ENCODE measurements at places on chromosomes 13 and 19.

DNA sequence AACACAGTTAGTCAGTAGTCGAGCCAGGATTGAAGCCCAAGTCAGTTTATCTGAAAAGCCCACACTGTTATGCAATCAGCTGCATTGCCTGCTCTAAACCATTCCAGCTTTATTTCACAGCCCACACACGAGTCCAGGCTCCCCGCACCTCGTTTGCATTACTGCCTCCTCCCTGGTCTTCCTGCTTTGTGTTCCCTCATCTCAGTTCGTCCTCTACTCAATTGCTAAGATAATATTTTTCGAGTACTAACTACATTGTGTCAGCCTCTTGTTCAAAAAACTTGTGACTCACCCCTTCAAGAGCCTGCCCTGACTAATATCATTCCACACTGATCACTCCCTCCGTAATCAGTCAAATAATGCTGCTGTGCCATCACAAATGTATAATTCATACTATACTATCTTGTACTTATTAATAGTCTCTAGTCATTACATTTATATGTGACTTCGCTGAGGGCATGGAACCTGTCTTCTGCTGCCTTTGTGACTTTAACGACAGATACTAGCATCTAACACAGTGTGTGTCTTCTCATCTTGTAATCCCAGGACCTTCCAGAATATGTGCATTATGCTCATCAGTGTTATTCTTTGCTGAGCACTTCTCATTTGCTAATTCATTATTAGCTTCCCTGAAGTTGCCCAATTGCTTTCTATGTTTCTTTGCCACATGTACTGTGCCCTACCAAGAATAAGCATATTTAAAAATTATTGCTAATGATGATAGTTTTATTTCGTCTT, 26.2 kb upstream of the WDFY2 start:
- no peak for DNase-seq

DNA sequence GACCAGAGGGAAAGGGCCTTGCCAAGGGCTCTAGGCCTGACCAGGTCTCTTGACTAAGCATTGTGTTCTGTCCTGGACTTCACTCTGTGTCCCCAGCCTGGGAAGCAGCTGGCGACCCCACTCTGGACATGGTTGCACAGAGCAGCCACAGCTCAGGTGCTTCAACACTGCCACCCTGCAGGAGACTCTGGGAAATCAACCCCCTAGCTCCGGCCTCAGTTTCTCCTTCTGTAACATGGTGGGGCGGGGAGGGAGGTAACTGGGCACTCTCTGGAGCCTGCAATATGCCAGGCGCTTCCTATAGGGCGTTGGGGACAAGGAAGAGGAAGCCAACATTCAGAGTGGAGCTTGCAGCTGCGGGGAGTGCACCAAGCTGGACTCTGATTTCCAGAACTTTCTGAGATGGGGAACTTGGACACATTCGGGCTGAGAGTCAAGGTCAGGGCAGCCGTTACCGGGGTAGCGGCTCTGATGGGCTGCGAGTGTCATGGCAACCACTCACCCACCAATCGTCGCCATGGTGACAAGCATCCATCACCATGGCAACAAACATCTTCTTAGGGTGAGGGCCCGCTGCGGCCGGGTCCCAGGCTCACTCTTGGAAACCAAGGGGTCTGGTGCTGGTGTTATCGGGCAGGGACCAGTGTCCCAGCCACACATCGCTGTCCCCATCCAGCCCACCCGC, 12.8 kb downstream of the F2RL3 start:
- DNase-seq, result no peak

DNA sequence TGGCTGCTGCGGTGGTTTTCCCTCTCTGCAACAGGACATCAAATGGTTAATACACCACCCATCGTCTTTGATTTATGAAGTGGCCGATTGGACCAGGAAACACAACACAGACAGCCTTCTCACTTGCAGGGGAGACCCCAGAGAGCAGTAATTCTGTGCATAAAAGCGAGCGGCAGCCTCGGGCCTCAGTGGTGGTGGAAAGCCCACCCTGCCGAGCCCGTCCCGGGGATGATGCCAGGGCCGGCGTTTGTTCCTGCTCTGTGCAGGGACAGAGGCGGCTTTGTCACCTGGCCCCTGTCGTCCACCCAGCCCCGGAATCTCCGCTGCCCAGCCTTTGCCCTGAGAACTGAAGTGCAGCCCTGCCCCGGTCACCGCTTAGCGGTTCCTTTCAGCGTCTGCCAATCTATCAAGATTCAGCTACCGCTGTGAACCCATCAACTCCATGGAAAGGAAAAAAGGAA, 184.4 kb downstream of the TSHZ3 start:
- DNase-seq, result no peak

DNA sequence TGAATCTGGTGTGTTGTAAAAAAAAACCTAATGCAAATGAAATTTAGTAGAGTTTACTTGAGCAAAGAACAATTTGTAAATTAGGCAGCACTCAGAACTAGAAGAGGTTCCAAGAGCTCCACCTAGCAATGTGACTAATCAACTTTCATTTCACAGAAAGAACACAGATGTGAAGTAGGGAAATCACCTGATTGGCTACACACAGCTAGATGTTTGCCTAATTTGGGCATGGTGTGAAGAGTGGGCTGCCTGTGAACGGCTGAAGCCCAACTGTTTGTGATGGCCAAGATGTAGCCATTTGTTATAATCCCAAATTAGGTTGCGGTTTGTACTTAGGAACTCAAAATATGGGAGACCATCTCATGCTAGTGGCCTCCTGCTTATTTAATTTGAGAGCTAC, 724.4 kb upstream of the SLITRK5 start:
- no peak for DNase-seq

GRCh38 chr13:79833991-79834390, 353.0 kb downstream of the NDFIP2 start:
- DNase-seq, result no peak

GRCh38 chr19:17495639-17496296, 15.7 kb upstream of the PGLS start:
- DNase-seq, result no peak

DNA sequence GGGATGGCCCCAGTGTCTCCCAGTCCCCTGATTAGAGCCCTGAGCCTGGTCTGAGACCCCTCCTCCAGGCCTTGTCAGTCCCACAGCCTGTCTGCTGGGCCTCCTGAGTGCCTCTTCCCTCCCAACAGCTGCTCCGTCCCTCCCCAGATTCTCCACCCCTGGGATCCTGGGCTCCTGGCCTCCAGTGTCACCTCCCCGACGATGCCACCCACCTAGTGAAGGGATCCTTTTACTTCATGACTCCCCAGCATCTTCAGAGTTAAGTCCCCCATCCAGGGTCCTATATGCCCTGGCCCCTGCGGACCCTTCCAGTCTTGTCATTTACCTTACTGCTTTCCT, 4.4 kb upstream of the PRX start:
- DNase-seq, result no peak

- DNase-seq, result no peak
Observed at GRCh38 chr13:97802213-97802612, 151.3 kb upstream of the IPO5 start.

- DNase-seq, result no peak
Observed at GRCh38 chr19:46349311-46349993, 2.6 kb downstream of the PPP5C start.

DNA sequence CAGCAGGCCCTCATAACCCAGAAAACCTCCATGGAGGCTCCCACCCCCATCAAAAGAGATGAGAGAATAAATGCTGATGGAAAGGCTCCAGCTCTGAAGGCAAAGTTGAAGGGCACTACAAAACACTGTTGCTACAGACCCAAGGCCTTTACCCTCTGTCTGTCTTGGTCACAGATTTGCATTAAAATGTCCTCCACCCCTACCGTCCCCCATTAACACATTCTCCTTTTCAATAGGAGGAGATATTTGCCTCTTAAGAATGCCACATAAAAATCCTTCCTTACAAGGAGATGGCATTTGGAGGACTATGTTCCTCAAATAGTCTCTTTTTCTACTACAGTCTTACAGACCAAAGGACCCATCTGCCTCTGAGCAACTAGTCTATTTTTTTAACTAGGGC, 361.5 kb downstream of the ENOX1 start:
- no peak for DNase-seq

- no peak for DNase-seq
Observed at GRCh38 chr19:11359421-11359820, 4.2 kb downstream of the PLPPR2 start.

DNA sequence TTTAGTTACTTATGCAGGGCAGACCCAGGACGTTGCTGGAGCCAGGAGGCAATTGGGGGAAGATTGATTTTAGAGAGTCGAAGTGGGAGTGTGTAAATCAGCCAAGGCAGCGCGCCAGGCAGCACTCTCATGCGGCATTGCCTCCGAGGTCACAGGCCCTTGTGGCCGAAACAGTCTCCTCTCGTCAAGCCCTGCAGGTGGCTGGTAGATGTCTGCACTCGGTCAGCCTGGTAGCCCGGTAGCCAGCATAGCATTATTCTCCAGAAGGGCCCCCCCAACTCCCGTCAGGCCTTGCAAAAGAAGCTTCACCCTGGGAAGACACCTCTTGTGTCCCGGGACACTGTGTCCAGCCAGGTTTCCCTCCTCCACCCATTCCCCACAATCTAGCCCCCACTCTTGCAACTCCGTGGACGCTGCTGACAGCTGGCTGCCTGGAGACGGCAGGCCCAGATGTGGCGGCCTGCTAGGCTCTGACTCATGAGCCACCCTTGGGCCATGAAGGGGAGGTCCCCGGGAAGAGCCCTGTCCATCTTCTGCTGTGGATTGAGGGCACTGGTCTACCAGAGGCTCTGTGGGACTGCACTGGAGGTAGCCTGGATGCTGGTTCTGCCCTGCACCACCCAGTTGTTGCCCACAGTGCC, 2.6 kb upstream of the PEPD start:
- DNase-seq, result no peak

- DNase-seq, result no peak
Observed at GRCh38 chr13:25966086-25966485, 85.7 kb downstream of the SHISA2 start.

DNA sequence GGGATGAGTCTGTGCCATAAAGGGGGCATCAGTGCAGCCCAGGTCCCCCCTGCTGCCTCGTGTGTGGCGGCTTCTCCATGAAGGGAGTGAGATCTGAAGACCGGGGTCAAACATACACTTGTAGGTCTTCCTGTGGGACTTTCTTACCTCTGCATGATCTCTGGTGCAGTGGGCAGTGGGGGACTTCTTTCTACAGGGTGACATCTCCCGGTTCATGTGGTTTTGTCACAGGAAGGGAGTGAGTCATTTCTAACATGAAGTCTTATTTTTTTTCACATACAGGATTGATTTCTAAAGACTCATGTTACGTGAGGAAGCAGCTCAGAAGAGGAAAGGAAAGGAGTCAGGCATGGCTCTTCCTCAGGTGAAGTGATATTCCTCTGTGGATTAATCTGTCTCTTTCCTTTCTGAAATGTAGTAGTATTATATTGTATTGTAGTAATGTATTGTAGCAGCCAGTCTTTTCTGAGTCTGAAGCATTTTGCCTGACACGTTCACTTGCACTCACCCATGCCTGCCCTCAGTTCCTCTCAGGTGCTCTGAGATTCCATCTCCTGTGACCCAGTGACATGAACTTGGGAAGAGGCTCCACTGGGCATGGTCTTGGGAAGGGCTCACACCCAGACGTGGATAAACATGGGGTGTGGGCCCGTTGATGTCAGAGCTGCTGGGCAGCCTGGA, 15.7 kb downstream of the ZNF808 start:
- DNase-seq, result no peak

DNA sequence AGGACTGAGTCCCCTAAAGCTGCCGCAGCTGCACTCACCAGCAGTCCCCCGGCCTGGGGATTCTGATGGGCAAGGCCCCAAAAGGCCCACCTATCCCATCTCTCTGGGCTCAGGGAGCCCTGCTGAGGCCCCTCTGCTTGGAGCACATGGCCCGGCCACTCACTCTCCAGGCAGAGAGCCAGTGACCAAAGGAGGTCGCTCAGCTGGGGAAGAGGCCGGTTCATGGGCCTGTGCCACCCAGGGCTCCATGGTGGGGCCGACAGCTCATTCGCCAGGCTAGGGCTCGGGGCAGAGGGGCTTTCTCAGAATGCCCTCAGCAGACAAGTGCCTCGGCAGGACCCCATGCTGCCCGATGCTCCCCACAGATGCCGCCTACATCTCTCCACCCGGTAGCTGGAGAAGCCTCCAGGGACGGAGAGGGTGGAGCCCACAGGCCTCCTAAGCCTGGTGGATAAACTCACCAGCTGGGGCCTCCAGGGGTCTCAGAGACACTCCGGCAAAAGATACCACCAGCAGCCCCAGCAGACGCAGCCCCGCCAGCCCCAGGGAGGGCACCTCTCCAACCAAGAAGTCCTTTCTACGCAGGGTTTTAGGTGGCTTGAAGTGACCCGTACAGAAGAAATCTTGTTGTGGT, 54.4 kb downstream of the MLLT1 start:
- no peak for DNase-seq

- DNase-seq, result no peak
Observed at GRCh38 chr13:113357529-113357928, 6.4 kb downstream of the GRTP1 start.

DNA sequence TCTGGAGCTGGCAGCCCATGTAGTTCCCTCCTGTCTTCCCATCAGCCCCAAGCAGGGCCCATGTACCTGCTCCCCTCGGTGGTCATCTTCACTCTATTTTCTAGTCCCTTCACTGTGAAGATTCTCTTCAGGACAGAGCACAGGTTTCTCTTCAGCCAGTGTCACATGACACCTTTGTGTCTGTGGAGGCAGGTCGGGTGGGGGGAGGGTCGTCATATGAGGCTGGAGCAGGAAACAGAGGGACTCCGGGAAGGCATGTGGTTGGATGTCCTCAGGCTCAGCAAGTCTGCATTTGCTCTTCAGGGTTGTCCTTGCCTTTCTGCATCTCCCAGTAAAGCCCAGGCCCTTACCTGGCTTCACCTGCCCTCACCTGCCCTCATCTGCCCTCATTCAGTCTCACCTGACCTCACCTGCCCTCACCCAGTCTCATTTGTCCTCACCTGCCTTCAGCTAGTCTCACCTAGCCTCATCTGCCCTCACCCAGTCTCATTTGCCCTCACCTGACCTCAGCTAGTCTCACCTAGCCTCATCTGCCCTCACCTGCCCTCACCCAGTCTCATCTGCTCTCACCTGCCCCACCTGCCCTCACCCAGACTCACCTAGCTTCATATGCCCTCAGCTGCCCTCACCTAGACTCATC, 120.3 kb downstream of the ZDHHC20 start:
- DNase-seq, result no peak

DNA sequence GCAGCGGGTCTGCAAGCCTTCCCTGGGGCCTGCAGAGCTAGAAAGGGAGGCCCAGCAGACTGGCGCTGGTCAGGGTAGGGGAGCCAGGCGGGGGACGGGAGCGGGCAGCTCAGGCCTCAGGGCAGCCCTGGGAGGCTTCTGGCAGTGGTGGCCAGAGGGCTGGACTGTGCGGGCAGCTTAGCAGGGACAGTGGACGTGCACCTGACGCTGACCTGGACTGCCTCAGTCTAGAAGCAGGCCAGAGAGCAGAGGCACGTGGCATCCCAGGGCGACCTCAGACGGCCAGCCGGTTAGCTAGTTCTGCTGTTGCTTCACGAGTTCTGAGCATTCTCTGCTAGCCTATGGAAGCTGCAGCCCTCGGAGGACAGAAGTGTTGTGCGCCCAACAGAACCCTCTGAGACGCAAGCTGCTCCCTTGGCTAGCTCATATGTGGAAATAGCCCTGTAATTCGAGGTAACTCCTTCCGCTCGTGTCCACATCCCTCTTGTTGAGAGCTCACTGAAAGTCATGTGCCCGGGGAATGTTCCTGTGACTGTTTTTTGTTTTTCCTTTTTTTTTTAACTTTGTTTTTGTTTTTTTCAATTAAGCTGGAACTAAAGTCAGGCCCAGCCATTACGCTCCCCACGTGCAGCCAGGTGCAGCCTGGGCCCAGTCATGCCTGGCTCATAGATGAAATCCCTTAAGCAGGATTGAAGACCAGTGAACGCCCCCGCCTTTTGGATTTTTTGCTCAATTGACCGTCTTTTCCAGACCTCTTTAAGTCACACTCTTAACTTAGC, 1.9 kb upstream of the FAM174C start:
- no peak for DNase-seq

Measured in thoracic aorta (tissue), 2 donors.